ENCODE measurements at places on chromosomes 3 and 15. TPM values are rescaled to one million over a fixed set of nuclear protein-coding genes. Genes with fewer than 3 reads are reported as not detected.

Gene EBLN2
- 4.7 TPM for total RNA-seq

Gene WDR93
- not detected for total RNA-seq

DNA sequence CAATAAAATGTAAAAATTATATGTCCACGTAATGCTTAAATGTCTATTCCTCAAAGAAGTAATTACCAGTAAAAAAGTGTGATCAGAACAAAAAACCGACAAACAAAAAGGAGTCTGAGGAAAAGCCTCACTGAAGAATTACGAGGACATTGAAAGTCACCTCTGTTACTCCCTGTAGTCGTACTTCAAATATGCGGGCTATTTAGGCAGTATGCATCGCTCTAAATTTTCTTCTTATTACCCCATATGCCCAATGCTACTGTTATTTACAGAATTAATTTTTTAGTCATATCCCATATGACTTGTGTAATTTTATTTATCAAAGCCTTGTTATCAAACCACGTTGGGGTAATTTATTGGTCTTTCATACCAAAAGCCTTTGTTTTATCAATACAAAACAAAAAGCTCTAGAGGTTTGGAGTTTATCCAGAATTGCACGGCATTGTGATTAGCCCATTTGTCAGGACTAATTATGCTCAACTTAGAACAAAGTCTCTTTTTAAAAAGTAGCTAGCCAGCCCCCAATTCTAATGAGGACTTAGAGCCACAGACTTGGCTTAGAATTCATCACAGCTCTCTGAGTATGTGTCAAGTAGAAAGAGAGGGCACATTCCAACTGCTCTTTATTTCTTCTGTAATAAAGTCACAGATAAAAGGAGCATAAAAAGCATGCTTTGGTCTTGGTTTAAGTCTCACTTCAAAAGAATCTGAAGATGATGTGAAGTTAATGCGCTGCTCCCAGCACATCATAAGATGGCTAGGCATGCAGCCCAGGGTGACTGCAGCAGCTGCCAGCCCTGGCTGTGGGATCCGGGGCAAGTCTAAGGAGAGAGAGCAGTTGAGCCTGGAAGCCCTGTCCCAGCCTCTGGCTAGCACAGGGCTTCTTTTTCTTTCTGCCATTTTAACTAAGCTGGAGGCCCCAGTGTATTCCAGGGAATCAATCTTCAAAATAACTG lies 521.0 kb downstream of the GABRG3 start:
- H3K4me3 ChIP-seq, result no peak overlapping the region
- H3K36me3 ChIP-seq, result no peaks in the 10 kb centered on the region
- H3K27ac ChIP-seq, result no peak overlapping the region

- H3K4me3 ChIP-seq, result no peak overlapping the region
- H3K27me3 ChIP-seq, result no peaks in the 10 kb centered on the region
- H3K27ac ChIP-seq, result no peak overlapping the region
- no peak for DNase-seq
- no peaks in the 10 kb centered on the region for H3K36me3 ChIP-seq
- no peaks in the 10 kb centered on the region for H3K4me1 ChIP-seq
These were observed 154.5 kb downstream of the STT3B start for GRCh38 chr3:31687020-31687802.

Gene MORC1
- total RNA-seq, result not detected

- H3K27me3 ChIP-seq, result no peaks in the 10 kb centered on the region
- DNase-seq, result no peak
These were observed 60.1 kb downstream of the ITGA11 start for GRCh38 chr15:68371851-68372250.

Gene GOLGA6L10
- 0.96 TPM for total RNA-seq

GRCh38 chr15:54638666-54639065 lies 558.1 kb downstream of the RSL24D1 start:
- H3K27ac ChIP-seq, result no peak overlapping the region
- no peaks in the 10 kb centered on the region for H3K27me3 ChIP-seq
- no peak overlapping the region for H3K4me3 ChIP-seq
- H3K36me3 ChIP-seq, result no peaks in the 10 kb centered on the region
- no peak for DNase-seq
- no peaks in the 10 kb centered on the region for H3K4me1 ChIP-seq

- no peak overlapping the region for H3K27ac ChIP-seq
- H3K4me1 ChIP-seq, result no peaks in the 10 kb centered on the region
- H3K36me3 ChIP-seq, result no peaks in the 10 kb centered on the region
These were observed 95.9 kb upstream of the PRR20G start for GRCh38 chr3:127383656-127384179.

- no peaks in the 10 kb centered on the region for H3K36me3 ChIP-seq
- no peak overlapping the region for H3K27ac ChIP-seq
- no peaks in the 10 kb centered on the region for H3K4me1 ChIP-seq
- H3K27me3 ChIP-seq, result no peaks in the 10 kb centered on the region
These were observed 14.7 kb upstream of the CSTA start for GRCh38 chr3:122310361-122310760.
